ENCODE measurements at places on chromosomes 5 and 9.

DNA sequence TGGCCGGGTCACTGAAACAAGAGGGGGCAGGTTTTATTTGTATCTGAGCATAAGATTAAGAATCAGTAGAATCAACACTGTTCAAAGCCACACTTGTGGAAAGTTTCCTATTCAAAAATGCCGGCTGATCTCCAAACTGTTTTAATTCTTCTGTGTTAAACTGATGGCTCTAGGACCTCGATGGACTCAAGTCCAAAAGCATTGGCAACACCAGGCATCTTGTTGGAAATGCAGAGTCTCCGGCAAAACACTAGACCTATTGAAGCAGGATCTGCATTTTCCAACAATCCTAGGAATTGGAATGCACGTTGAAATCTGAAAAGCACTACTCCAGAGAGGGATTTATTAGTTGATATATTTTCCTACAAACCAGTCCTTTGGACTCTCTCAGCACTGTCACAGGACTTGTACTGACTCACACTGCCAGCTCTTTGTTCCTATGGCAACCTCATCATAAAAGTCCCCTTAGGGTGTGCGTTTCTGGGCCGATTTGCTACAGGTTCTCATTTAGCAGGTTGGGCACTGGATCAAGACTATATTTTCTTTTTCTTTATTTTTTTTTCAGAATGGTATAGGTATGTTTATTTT is 48.1 kb upstream of the PCA3 start:
- no peak for DNase-seq

GRCh38 chr9:112119225-112120029 is 55.7 kb downstream of the SUSD1 start:
- DNase-seq, result no peak

- DNase-seq, result no peak
Measured at GRCh38 chr5:63555874-63556273, 406.4 kb downstream of the HTR1A start.

DNA sequence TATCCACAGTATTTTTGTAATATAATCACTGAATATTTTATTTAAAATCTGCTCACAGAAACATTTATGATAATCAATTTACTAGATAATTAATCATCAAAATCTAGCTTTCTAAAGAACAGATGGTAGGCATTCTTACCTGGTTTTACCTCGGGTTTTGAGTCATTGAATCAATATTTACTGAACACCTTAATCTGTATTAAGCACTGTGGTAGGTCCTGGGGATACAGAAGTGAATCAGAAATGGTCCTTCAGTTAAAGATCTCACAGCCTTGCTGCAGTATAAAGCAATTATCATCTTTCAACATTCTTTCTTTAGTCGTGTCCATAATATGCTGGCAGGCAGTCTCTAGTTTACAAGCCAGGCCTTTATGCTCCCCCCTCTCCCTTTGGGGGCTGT is 2.0 kb upstream of the MEIKIN start:
- DNase-seq, result no peak

- no peak for DNase-seq
Measured at GRCh38 chr9:36486329-36486932, 86.3 kb upstream of the MELK start.

DNA sequence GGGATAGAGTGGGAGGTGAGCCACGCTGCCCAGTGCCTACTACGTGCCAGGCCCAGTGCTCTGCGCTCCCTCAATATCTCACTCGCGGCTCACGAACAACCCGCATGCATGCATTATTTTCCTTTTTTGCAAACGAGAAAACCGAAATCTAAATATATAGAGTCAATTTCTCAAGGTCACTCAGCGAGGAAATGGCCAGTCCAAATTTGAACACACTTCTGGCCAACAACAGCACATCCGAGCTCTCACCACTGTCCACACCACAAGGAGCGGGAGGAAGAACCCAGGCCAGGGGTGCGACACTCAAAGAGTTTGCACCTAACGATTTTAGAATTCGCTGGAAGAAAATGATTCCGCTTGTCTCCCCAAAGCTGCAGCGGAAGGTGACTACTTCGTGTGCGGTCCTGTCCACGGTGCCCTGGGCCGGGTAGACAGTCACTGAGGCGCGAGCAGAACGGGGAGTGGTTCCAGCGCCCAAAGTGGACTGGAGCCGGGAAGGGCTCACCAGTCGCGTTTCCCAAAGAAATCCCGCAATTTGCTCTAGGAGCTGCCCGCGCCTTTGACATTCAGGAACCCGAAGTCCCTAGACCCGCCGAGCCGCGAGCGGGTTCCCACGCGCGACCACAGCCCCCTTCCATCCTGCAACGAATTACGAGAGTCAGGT is 1.1 kb upstream of the TLX3 start:
- DNase-seq, result no peak

DNA sequence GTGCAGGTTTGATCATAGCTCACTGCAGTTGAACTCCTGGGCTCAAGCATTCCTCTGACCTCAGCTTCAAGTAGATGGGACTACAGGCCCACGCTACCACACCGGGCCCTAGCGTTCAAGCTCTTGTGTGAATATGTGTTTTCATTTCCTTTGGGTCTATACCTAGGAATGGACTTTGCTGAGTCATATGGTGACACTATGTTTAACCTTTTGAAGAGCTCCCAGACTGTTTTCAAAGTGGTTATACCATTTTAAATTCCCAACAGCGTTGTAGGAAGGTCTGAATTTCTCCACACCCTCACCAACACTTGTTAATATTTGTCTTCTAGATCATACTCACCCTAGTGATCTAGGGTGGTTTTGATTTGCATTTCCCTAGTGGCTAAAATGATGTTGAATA is 33.5 kb downstream of the FAF2 start:
- no peak for DNase-seq

- DNase-seq, result no peak
Measured at GRCh38 chr5:160494451-160494850, 72.8 kb downstream of the PTTG1 start.

- DNase-seq, result no peak
Measured at GRCh38 chr9:128285033-128285784, 9.1 kb downstream of the SWI5 start.

DNA sequence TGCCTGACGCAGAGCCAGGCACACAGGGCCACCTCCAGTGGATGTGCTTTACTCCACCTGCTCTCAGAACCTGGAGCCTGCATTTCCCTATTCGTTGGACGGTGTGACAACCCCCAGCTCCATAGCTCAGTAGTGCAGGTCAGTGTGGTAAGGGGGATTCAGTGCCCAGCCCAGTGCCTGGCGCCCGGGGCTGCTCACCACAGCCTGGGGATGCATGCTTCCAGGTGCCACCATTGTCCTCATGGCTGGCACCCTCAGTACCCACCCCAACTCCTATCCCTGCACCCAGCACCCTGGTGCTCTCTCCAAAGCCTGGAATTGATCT is 32.8 kb upstream of the ADAMTS2 start:
- no peak for DNase-seq

DNA sequence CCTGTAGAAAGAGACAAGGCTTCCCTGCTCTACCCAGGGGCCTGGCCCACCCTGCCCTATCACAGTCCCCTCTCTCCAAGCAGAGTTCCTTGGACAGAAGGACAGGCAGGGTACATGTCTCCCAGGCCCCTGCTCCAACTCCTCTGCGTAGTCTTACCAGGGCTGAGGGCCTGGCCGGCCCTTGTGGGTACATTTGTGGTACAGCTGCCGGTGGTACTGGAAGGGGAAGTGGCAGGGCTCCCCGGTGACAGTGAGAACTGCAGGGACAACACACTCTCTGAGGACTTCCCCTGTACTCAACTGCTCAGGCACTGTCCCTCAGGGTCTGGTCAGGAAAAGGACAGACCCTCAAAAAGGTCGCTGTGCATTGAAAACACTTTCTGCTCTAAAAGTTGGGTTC is 3.6 kb downstream of the F12 start:
- DNase-seq, result no peak

DNA sequence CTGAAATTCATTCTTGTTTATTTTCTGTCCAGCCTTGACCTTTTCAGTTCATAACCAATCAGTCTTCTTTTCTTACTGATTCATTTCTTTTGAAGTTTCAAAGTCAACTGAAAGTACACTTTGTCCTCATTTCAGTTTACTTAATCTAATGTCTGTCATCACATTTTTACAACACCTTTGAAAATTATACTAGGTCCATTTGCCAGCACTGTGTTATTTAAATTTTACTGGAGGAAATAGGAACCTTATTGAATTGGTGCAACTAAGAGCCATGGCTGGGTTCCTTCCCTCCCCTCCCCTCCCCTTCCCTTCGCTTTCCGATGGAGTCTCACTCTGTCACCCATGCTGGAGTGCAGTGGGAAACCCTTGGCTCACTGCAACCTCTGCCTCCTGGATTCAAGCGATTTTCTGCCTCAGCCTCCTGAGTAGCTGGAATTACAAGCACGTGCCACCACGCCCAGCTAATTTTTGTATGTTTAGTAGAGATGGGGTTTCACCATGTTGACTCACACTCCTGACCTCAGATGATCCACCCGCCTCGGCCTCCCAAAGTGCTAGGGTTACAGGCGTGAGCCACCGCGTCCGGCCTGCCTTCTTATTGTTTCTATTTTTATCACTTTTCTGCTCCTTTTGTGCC is 6.3 kb downstream of the RMI1 start:
- DNase-seq, result no peak

DNA sequence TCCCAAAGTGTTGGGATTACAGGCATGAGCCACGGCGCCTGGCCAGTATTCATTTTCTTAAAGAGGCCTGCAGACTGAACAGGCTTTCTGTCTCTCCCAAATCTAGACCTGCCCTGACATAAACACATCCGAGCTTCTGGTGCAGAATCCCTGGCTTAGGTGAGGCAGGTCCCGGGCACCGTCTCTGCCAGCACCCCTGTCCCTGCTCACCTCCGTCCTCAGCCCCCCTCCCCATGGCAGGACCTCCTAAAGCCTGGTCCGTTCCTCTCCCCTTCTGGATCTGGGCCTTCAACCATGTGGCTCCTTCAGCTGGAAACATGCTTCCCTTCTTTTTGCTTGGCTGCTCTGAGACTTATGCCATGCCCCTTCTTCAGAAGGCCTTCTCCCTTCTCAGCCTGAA is 22.7 kb upstream of the RXRA start:
- no peak for DNase-seq

DNA sequence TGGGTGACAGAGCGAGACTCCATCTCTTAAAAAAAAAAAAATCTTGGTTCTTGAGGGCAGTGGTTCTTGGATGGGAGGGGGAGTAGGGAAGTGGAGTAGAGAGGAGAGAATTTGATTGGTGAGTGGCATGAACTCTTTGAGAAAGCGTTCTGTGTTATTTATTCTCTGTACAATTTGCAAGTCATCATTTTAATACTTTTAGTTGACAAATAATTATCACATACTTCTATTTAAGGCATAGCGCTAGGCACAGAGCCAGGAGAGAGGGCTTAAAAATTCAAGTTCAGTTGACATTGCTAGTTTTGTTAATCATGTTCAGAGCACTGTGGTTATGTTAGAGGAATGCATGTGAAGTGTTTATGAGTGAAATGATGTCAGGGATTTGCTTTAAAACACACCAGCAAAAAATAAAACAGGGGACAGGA is 24.6 kb downstream of the HSDL2 start:
- DNase-seq, result no peak

DNA sequence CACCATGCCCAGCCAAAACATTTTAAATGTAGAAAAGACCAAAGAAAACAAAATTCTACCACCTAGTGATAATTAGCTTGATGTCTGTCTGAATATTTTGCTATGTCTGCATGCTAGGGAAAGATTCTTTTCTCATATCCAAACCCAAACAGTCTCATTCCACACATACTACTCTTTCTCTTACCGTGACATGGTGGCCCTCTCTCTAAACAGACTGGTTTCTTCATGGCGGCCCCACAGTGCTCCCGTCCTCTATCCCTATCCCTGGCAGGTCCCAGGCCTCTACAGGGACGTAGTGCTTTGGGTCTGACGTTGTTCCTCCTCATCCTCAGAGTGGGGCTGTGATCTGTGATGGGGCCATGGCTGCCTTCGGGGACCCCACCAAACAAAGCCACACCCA is 8.1 kb downstream of the CORO2A start:
- no peak for DNase-seq

- DNase-seq, result no peak
Measured at GRCh38 chr5:111153483-111153882, 61.3 kb downstream of the WDR36 start.

DNA sequence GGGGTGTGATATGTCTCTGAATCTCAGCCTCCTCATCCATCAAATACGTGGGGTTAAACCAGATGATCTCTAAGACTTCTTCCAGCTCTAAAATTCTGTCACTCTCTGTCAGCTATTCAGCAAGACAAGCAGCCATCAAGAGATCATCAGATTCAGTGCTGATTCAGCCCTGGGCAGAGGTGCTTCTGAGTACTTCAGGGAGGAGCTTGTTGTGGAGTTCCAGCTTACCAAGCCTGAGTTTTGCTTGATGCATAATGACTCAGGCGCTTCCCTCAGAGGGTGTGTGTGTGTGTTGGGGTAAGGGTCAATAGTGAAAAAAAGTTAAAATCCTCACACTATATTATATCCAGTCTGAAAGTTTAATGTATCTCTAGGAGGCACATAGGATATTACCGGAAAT is 29.6 kb upstream of the TAF1L start:
- DNase-seq, result no peak

GRCh38 chr9:19162956-19163355 is 35.7 kb upstream of the PLIN2 start:
- DNase-seq, result no peak

GRCh38 chr5:68289498-68289897 is 73.9 kb downstream of the PIK3R1 start:
- no peak for DNase-seq

DNA sequence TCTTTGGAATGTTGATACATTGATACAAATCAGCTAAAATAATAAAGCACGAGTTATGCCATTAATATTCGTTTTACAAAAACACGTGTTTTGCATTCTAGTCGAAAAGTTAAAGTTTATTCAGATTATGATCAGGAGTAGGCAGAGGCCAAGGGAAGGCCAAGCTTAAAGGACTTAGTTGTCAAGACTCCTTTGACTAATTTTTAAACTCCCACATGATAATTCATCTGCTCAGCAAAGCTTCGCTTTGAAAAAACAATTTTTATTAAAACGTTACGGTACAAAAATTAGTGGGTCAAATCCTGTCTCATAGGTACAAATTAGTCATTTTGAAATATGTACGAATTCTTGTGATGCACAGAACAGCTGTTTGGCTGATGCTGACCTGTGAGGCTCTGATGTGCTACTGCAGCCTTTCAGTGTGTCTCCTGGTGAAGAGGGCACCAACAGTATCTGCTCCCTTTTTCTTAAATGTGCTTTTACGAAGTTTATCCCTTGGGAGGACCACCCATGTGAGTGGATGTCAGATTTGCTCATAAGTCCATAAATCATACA is 23.0 kb upstream of the NR3C1 start:
- no peak for DNase-seq

DNA sequence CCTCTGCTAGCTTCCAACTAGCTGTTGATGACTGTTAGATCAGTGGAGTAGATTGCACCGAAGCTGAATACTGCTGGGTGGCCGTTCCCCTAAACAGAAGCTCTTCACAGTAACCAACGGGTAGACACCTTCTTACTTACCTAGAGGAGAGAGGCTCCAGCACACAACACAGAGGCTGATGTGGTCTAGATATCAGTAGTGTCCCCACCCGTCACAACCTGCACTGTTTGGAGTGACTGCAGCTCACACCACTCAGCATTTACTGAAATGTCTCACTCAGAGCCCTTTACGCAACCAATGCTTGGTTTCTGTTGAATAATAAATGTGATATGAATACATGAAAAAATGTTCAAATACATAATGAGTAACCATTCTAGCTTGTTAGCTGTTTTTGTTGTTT is 5.3 kb downstream of the TMEM174 start:
- DNase-seq, result no peak

Data from activated naive CD4-positive, alpha-beta T cell treated with anti-CD3 and anti-CD28 coated beads, Interleukin-2, amount 50 U/mL, for 16 hours (primary cell).